GM20000 (cell line): ENCODE measurements at places on chromosomes 2 and 18.

DNA sequence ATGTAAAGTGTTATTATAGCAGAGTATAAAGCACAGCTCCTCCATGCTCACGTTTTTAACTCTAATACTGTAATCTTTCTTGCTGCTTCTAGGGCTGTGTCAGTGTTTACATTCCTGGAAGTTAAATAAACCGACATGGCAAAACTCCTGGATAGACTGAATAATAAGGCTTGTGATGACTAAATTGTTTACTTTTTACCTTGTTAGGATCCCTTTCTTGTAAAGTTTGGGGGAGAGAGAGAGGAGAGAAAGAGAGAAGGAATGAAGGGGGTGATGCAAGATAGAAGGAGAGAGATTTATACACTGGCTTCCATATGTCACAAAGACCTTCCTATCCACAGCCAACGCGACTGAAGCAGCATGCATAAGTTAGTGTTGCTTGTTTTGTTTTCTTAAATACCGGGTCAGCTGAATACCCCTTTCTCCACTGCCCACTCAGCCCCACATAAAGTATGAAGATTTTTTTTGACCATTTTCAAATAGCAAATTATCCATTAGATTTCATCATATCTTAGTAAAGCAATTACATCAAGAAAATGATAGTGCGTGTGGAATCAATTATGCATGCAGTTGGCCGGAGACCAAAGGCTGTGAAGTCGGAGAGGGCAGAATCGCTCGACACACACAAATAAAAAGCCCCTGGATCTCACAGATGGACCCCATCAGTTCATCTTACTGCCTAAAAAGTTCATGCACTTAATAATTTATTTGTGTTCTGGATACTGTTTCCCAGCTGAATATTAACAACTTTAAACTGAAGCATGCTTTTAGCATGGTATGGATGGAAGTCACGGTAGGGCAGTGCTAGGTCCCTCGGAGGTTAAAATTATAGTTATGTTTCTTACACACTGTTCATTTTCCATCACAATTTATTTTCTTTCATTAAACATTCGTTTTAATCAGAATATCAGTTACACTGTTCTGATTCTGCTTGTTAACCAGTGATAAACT is 20.1 kb downstream of the BCL11A start:
- DNase-seq, result no peak

GRCh38 chr2:77101796-77102452 is 420.3 kb downstream of the LRRTM4 start:
- DNase-seq, result no peak

- no peak for DNase-seq
Measured at GRCh38 chr2:19559596-19560240, 201.3 kb upstream of the OSR1 start.

- no peak for DNase-seq
Measured at GRCh38 chr2:55109219-55109891, 59.1 kb upstream of the RTN4 start.

DNA sequence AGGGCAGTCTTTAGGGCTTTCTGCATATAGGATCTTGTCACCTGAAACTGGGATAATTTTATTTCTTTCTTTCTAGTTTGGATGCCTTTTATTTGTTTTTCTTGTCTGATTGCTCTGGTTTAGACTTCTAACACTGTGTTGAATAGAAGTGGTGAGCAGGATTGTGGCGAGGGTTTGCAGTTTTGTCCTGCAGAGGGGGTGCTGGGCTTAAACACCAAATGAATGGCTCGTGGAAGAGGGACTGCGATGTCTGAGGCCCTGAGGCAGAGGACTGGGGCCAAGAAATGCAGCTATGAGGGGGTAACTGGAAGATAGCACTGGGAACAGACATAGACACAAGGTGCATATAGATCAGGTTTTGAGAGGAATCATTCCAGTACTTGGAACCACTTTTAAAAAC is 20.5 kb downstream of the UBE2F start:
- no peak for DNase-seq

DNA sequence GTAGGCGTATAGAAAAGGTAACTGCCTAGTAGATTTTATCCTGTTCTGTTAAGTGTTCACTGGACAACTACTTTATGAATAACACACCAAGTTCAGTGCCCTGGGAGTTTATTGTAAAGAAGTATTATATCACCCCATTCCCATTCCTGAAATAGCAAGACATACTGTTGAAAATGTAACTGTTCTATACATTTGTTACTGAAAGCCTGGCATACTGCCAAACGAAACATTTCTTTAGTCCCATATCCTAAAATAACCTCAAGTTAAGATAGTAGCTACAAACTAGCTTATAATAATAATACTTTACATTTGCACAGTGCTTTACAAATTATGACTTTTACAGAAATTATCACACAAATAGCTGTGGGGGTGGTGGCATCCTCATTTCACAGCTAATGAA is 25.1 kb downstream of the SPDYA start:
- no peak for DNase-seq

DNA sequence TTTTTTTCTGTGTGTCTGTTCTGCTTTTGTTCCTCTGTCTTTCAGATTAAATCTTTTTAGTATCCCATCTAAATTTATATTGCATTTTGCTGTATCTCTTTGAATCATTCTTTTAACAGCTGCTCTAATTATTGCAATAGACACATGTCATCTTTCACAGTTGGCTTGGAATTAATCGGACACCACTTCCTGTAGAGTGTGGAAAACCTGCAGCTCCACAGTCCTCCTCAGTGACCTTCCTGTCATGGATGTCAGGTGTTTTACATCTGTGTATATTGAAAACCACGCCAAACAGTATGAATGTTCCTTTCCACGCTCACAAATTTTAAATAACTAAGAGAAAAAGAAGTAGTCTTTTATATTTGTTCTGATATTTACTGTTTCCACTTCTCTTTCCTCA is 135.3 kb downstream of the PXDN start:
- no peak for DNase-seq

DNA sequence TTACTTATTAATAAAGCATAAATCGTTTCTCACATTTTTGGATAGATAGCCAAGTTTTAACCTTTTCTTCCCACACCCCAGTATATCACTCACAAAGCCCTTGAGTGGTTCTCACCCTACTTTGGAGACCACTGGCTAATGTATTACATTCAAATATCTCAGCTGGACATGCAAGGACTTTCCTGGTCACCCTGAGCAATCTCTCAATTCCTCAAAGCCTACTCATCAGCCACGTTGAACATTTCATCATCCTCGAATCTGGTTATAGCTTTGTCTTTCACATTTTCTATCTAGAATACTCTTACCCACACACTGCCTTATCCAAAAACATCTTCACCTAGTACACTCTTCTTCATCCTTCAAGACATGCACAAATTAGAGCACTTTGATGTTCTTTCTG is 71.1 kb upstream of the MAPRE2 start:
- DNase-seq, result no peak
